ENCODE measurements at places on chromosomes 1 and 21.

DNA sequence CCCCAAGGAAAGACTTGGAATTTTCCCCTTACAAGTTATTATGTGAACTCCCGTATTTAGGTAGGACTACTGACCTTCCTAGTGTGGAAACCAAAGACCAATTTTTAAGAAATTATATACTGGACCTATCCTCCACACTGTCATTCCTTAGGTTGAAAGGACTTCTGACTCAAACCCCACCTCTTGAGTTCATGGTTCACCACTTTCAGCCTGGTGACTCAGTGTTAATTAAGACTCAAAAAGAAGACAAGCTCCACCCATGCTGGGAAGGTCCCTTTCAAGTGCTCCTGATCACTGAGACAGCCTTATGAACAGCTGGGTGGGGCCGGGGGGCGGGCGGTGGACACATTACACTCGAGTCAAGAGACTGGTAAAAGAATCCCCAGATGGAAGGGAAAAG is 113.2 kb downstream of the LRRC53 start:
- no peak for DNase-seq

DNA sequence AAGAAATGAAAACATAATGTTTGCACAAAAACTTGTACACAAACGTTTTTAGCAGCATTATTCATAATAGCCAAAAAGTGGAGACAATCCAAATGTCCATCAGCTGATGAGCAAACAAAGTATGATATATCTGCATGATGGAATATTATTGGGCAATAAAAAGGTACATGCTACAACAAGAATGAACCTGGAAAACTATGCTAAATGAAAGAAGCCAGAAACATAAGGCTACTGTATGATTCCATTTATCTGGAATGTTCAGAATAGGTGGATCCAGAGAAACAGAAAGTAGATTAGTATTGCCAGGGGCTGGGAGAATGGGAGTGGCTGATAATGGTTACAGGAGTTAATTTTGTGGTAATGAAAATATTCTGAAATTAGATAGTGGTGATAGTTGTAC is 19.0 kb downstream of the FBXO28 start:
- DNase-seq, result no peak

GRCh38 chr1:155277902-155278688 is 832 bp downstream of the HCN3 start:
- peak; percentile 87 for DNase-seq

- DNase-seq, result no peak
Measured at GRCh38 chr1:171973421-171973820, 132.1 kb downstream of the DNM3 start.

DNA sequence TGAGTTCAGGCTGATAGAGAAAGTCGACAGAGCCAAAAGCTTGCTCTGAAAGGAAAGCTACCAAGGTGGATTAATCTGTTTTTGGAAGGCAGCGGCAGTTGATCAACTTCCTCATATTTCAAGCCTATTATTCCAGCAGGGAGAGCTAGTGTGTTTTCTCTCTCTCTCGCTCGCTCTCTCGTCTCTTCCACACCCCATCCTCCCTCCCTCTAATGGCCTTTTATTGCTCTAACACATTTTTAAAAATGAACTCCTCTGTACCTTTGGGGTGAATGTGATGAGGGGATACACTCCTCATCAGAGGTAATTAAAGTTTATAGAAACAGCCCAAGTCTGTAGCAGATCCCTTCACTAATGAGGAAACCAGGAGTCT is 126.4 kb downstream of the CLIC6 start:
- no peak for DNase-seq

GRCh38 chr1:232472485-232473041 is 157.4 kb downstream of the SIPA1L2 start:
- DNase-seq, result no peak

DNA sequence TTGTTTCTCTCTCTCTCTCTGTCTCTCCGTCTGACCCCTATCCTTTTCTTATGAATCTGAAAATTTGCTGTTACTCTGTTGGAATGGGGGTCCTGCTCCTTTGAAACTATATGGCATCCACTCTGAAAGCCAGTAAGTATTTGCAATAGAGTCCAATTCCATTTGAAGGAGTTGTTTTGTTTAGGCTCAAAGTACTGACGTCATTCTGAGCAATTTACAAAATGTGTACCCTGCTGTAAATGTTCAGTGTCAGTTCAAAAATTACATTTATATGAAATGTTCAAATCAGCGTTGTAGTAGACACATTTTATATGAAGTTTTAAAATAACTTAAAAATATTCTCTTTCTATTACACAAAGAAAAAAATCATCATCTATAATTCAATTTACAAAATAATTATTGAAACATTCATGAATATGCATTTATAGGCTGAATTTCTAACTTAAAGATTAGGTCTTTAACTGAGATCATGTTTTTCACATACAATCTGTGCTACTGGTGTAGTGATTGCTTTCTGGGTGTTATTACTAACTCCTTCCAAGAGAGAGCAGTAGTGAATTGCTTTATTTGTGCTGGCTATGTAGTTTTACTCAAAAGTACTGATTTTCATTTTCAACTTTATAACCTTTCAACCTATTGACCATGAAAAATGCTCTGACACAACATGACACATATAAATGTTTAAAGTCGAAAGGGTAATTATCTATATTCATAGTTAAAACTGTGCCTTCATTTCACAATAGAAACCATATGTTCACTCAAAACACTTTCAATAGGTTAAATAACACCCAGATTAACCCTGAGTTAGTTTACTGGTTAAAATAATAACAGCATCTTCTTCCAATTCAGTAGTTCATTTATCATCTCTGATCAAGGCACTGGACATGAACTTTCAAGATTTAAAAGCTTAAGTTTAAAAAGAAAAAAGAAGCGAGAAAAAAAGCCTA is 253.1 kb upstream of the ADGRL4 start:
- peak; percentile 42 for DNase-seq

Data from NCI-H1105 treated with DMSO at 0.1 percent for 48 hours (cell line).